Parietal lobe (tissue), 2 donors: ENCODE measurements at places on chromosomes 2 and 18. TPM values are rescaled to one million over a fixed set of nuclear protein-coding genes. Genes with fewer than 3 reads are reported as not detected.

Gene ITPRID2
- total RNA-seq, result 47.6 TPM

Gene DCC
- 24.1 TPM for total RNA-seq

Gene TPRKB
- total RNA-seq, result 32.9 TPM

Gene PAX3
- total RNA-seq, result not detected

Gene PPM1G
- total RNA-seq, result 63.2 TPM

Gene DLGAP1
- total RNA-seq, result 277 TPM

Gene FKBP1B
- total RNA-seq, result 64.5 TPM

Gene EMX1
- total RNA-seq, result 27.9 TPM

Gene IGFBP2
- 124 TPM for total RNA-seq

Gene SIX3
- 0.31 TPM for total RNA-seq

Gene GREB1
- 3.8 TPM for total RNA-seq

Gene CCNYL1
- total RNA-seq, result 21.0 TPM
